Urothelium cell line (cell line): ENCODE measurements at places on chromosomes 5 and 9.
A peak's percentile ranks its signal among the peaks of the same experiment; 100 is the strongest.

- DNase-seq, result no peak
Measured at GRCh38 chr9:124743686-124744348, 27.3 kb downstream of the NR6A1 start.

DNA sequence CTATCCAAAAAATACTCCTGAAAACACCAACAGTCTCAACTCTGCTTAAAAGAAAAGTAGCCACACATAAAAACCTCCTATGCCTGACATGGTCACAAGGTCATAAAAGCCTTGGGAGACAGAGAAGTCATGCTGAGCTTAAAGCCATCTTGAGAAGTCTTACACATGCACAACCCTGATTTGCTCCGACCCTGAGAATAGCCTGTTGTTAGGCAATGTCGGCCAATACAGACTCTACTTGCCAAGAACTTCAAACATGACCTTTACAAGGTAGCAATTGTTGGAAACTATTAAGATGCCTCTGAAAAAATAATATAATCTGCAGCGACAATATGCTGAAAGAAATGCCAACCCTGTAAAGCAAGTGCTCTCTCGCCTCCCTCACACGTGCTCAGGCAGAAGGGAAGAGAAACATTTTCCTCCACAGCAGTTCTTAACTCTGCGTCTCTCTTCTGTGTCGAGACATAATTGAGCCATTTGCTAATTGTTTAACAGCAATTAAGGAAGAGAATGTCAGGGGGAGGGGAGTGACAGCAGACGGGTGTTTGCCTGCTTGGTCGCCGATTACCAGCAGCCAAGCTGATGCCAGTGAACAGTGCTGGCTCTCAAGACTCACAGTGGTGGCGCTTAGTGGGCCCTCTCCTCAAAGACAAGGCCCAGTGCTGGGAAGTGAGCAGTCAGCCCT, 393.6 kb downstream of the SPOCK1 start:
- no peak for DNase-seq

- no peak for DNase-seq
Measured at GRCh38 chr9:103617046-103617445, 477.1 kb upstream of the SMC2 start.

- DNase-seq, result no peak
Measured at GRCh38 chr5:58113172-58113571, 346.7 kb downstream of the PLK2 start.

GRCh38 chr9:81851340-81851739, 76.9 kb upstream of the SPATA31D4 start:
- no peak for DNase-seq

- no peak for DNase-seq
Measured at GRCh38 chr9:72199238-72199637, 50.0 kb downstream of the GDA start.

GRCh38 chr5:5271786-5272321, 131.7 kb downstream of the ADAMTS16 start:
- DNase-seq, result peak; percentile 23

DNA sequence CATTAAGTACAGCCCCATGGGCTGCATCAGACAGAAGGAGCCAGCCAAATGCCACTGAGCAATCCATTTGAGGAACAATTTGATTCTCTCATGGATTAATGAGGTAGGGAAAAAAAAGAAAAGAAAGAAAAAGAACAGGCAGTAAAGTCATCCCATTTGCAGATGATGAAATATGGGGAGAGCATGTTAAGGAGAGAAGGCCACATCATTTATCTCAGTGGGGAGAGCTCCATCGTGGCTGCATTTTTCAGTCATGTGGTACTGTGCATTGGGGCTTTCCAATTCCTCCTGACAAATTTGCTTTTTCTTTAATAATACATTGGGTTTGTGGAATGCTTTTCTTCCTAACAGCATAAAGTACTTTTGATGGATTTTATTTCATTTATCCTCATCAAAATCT, 375.2 kb upstream of the TLE4 start:
- no peak for DNase-seq

DNA sequence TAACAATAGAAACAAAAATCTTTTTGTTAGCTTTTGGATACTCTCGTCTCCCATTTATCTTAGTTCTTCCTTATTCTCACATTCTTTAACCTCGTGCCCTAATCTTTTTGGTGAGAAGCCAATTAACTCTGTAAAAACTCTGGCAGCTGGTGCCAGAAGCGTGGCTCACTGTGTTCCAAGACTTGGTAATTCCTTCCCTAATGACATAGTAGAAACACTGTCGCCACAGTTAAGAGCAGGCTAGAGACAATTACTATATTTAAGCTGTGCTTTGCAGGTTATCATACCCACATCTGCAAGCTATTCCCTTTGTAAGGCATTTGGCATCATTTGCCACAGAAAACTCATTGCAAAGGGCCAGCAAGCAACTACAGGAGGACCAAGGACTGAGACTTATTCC, 160.9 kb upstream of the PIK3R1 start:
- no peak for DNase-seq

DNA sequence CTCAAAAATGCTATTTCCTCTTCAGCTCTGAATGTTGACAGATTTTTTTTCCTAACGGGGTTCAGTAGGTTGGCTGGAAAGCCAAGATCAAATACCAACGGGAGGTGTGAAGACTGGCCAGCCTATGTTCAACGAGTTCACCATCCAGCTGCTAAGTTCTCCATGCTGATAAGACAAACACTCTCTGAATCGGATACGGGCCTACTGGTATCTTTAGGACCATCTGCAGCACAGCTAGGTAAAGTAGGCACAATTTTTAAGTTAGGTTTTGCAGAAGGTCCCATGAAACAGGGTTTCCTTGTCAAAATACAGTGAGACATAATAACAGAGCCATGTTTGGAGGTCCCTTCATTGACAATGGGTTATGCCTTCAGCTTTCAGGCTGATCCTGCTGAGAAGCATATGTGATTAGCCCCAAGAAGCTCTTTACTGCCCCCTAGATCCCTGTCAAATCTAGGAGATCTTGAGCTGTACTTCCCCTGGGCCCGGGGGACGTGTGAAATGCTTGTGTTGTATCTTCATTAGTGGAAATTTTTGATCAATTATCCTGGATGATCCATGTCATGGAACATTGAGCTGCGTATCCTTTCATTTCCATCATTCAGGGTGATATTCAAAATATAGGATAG, 60.6 kb downstream of the PGM5 start:
- DNase-seq, result no peak

DNA sequence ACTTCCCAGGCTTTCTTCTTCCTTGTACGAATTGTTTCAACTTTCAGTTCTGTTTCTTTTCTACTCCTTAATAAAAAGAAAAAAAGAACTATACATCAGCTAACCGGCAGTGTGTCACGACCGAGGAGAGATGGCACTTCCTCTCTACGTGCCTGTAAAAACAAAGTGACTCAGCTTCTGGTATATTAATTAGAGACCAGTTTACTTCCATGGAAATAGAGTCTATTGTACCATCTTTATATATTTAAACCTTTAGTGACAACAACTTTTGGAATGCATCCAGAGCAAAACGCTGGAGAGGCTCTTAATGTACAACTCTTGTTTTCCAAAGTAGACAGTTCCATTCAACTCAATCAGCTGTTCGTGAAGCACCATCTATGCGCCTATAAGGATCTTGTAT, 94.5 kb upstream of the LIFR start:
- DNase-seq, result peak; percentile 39
